GM12865 (cell line): ENCODE measurements at places on chromosomes 5 and 9.

DNA sequence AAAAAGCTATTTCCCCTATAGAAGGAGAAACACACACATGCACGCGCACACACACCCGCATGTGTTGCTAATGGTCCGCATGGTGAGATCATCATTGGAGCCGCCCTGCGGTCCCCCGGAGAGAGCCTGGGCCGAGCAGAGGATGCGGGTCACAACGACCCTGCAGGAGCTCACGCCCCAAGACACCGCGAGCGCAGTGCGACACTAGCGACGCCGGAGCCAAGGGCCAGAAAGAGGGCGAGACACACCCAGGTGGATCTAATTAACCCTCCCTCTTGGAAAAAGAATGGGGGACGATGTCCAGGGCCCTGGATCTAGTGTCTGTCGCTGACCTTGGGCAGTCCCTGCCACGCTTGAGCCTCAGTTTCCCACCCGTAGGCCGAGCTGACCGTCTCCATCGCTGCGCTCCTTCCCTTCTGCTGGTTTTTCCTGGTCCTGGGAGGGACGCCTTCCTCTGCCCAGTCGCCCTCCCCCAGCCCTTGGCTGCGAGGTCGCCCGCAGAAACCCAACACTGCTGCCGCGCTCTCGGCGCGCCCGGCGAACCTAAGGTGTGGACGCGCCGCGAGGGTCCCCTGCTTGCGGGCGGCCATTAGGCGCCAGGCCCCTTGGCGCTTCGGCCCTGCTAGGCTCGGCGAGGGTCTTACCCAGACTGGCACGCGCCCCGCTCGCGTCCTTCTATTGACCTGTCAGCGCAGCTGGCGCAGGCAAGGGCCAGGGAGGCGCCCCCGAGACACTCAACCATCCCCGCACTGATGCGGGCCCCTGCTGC is 47.5 kb upstream of the RNF20 start:
- DNase-seq: no peak

- peak; percentile 21 for DNase-seq
Measured at GRCh38 chr9:19133549-19134345, 6.5 kb upstream of the PLIN2 start.

DNA sequence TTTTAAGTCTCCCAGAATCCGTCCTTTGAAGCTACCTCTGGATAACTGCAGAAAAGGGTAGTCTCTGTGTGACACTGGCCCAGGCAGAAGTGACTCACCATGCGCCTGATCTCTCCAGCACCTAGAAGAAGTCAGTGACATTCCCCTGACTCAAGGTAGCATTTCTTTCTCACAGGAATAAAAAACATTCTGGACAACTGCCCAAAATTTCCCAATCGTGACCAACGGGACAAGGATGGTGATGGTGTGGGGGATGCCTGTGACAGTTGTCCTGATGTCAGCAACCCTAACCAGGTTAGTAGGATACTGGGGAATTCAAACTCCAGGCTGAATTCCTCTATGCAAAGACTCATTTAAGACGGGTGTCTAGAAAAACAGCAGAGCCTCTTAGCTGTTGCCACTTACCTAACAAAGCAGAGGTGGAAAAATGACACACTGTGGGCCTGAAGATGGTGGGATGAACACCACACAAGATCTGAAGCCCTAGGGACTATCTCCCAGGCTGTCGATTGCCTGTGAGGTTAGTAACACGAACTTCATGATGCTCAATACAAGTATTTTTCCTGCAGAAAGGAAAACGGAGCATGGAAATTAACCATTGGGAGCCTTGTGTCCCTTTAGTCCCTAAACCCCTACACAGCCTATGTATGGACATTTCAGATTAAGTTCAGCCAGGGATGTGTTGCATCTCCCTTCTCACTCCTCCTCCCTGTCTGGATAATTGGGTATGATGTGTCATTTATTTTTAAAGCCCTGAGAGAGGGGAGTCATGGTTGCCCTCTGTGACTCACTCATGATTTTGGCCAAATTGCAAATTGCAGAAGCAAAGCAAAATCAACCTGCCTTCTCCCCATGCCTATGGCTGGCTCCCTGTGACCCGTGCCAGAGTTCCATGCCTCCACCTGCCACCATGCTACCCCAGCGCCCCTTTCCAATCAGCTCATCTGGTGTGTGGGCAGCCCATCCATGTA is 37.2 kb downstream of the THBS4 start:
- DNase-seq: no peak

GRCh38 chr5:84086511-84086910 is 298.2 kb downstream of the EDIL3 start:
- no peak for DNase-seq

GRCh38 chr9:71761938-71762353 is 6.4 kb downstream of the CEMIP2 start:
- DNase-seq: no peak

- no peak for DNase-seq
Measured at GRCh38 chr5:3954199-3954598, 358.6 kb downstream of the IRX1 start.

DNA sequence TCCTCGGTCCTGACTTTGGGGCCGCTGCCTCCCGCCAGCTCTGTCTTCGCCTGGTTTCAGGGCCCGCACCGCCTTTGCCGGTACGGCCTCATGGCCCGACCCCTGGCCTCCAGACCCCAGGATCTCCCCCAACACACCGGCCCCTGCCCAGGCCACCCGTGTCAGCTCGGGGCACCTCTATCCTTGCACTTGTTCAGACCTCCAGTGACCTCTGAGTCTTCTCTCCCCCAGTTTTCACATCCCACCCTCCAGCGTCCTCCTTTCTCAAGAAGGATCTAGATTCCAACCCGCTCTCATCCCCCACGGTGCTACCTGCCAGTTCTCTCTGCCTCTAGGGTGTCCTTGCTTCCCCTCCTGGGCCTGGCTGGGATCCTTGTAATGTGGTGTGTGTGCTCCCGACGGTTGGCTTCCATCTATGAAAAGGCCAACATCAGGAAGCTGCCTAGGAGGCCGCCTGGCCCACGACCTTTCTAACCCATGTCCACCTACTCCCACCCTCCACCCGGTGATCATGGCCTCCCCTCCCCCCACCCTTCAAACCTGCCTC is 61.1 kb downstream of the SPATA31C2 start:
- DNase-seq: no peak

DNA sequence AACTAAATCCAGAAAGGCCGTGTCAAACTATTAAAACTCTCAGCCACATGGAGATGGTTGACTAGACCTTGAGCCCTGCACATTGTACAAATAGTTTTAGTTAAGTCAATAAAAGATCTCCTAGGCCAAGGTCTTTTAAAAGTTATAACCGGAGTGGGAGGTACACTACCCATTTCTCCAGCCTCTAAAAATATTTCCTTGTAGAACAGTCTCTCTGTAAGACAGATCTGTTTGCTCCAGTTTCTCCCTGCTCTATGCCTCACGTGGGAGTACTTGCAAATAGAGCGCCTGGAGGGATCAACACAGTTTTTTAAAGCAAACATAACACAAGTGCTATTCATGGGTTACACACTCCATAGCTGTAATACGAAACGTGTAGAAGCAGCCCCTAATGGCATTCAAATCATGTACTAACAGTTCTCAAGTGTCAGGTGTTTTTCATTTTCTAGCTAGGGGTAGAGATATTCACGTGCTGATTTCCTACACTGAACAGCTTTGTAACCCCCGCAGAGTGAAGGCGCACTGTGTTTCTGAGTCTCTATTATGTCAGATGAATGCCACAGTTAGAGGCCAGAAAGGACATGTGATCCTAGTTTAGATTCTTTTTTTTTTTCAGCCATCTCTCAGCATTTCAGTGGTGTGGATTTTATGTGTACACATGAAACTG is 703.4 kb upstream of the GRAMD2B start:
- DNase-seq: no peak
